ENCODE measurements at places on chromosomes 2 and 18.
A peak's percentile ranks its signal among the peaks of the same experiment; 100 is the strongest.

DNA sequence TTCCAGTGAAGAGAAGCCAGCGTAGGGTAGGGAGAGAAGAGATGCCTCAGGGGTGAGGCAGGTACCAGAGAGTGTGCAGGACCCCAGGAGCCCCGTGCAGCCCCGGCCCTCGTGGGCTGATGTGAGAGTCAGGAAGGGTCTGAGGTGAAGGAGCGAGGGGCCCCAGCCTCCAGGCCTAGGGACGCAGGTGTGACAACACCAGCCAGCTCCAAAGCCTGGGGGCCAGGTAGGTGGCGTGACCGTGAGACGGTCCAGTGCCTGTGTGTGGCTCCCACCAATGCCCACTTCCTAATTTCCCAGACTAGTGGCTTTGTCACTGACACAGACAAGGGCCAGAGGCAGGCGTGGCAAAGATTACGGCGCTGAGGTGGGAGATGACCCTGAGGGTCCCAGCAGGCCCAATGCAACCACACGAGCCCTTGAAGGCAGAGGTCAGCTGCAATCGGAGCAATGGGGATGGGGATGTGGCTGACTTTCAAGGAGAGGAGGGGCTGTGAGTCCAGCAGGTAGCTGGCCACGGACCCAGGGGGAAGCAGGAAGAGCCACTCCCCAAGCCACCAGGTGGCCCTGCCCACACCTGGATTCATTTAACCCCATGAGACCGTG is 86.0 kb upstream of the SNTG2 start:
- DNase-seq = no peak

DNA sequence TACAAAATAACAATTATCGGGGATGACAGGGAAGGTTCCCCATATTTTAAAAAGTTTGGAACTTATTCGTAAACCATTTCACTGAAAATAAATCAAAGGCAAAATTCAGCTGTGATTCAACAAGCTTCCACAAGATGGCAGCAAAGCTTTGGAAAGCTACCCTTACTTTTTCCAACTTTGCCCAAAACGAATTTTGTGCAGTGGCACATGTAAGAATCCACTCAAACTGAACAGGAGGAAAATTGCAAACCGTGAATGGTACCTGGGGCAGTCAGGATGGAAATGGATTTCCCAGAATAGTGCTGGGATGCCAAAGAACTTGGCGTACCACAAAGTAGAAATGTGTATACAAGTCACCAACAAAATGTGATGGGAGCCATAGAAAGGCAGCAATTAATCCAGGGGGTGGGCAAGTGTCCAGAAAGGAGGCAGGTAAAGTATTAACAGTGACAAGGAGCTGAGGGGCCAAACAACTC is 10.7 kb downstream of the RPL31 start:
- peak; percentile 15 for DNase-seq

DNA sequence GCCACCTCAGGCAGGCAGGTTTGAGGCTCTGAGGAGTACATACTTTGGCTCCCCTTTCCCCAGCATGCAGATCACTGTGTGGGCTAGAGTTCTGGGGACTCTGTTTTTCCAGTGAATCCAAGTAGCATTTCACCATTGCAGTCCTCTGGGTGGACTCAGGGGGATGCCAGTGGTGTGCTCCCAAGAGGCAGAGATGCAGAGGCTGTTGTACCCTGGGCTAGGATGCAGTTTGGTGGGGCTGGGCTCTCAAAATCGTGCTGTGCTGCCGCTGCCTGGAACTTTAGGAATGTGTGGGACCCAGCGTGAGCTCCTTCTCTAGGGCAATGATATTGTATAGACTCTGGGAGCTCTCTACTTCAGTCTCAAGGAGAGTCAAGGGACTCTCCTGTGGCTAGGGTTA is 104.9 kb downstream of the MYO3B start:
- DNase-seq = no peak

DNA sequence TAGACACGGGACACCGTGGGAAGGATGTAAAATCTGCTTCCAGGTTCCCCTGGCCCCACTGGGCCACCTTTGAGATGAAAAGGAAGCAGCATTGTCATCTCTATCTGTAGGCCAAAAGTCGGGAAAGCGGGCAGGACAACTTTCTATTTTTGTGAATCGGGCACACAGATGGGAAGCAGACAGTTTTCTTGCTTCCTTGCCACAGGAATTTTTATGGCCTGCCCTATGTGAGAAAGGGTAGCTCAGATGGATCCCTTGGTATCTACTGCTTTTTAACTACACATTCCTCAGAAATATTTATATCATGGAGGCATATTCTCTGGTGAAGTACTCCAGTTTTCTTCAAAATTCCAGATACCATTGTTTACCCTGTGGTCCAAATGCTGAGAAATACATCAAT is 735.5 kb downstream of the CBLN2 start:
- no peak for DNase-seq

DNA sequence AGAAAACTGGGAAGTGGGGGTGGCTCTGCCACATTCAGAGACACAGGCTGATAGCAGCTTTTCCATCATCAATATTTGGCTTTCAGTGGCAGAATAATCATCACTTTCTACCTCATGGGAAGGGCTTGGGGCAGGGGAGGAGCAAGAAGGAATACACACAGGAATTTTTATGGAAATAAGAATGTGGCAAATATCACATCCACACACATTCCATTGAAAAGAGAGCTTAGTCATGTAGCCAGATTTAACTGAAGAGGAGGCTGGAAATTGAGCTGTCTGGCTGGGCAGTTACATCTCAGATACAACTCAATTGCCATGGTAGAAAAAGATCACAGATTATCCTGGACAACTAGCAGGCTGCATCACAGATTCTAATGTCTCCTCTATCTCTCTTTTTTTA is 1474.0 kb upstream of the ACVR2A start:
- DNase-seq = no peak

DNA sequence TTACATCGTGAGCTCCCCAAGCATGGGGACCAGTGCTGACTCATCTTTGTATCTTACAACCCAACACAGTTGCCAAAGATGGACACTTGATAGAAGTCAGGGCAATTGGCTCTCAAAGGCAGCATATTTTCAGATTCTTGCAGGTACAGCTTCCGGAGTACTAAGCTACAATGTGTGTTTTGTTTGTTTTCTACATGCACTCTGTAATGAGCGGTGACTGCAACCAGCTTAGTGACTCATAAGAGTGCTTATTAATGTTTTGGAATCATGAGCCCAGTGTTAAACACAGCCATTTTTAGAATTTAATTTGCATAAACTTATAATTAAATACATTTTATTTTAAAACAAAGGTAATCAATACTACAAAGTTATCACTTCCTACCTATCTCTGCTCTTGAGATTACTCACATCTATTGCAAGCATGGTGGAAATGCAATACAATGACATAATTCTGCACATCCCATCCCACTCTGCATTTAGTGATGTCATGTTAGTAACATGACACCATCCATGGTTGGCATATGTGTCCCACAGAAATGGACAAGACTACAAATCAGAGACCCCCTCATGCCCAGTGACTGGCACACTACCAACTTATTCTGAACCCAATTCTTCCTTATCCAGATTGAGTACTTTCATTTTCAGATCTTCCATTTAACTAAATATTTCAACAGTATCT is 399.8 kb upstream of the ST6GAL2 start:
- no peak for DNase-seq

- DNase-seq = no peak
Measured at GRCh38 chr2:20282916-20283592, 58.1 kb upstream of the SDC1 start.

- DNase-seq = no peak
Measured at GRCh38 chr2:216911008-216911407, 51.1 kb upstream of the TNP1 start.

DNA sequence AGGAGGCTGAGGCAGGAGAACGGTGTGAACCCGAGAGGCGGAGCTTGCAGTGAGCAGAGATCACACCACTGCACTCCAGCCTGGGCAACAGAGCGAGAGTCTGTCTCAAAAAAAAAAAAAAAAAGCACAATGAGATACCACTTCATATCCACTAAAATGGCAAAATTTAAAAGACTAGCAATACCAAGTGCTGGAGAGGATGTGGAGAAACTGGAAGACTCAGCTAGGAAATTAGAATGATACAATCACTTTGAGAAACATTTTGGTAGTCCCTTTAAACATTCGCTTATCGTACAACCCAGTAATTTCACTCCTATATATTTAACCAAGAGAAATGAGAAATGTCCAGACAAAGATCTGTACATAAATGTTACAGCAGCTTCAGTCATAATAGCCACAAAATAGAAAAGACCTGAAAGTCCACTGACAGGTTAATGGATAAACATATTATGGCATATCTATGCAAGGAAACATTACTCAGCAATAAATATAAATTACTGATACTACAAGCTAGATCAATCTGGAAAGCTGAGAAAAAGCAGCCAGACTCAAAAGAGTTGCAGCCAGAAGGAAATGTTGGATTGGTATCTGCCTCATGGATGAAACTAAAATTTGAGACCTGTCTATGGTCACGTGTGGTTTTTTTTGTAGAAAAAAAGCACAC is 40.0 kb downstream of the WDSUB1 start:
- no peak for DNase-seq

GRCh38 chr18:32278177-32278799 is 88.4 kb downstream of the MEP1B start:
- no peak for DNase-seq

GRCh38 chr2:197677483-197677882 is 2.1 kb upstream of the RFTN2 start:
- DNase-seq = no peak

GRCh38 chr18:5527603-5528002 is 16.2 kb downstream of the EPB41L3 start:
- no peak for DNase-seq

- DNase-seq = no peak
Measured at GRCh38 chr2:64342195-64343099, 111.5 kb upstream of the LGALSL start.

DNA sequence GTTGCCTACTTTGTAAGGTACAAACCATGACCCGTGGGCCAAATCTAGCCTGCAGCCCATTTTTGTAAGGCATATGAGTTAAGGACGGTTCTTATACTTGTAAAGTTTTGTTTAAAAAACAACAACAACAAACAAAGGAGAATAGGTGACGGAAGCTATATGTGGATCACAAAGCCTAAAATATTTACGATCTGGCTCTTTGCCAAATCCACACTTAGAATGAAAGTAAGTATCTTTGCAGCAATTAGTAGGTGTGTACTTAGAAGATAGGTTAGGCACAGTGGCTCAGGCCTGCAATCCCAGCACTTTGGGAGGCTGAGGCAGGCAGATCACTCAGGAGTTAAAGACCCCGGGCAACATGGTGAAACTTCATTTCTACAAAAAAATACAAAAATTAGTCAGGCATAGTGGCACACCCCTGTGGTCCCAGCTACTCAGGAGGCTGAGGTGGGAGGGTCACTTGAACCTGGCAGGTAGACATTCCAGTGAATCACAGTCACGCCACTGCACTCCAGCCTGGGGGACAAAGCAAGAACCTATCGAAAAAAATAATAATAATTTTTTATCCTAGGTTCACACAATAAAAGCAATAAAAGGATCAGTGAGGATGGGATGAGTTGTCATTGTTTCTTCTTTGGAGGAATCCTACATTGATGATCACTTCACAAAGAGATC is 57.8 kb upstream of the CTAGE1 start:
- DNase-seq = no peak

GRCh38 chr2:48332286-48332685 is 197.7 kb upstream of the STON1 start:
- no peak for DNase-seq

GRCh38 chr2:203612246-203612645 is 77.1 kb upstream of the RAPH1 start:
- DNase-seq = no peak

- peak; percentile 91 for DNase-seq
Measured at GRCh38 chr2:27683390-27684071, 19.8 kb downstream of the SLC4A1AP start.

Data from activated gamma-delta T cell treated with anti-CD3 and anti-CD28 coated beads, Interleukin-2, amount 50 U/mL, for 16 hours (primary cell).